ENCODE measurements at places on chromosomes 16 and 17. TPM values are rescaled to one million over a fixed set of nuclear protein-coding genes. Genes with fewer than 3 reads are reported as not detected.
A peak's percentile ranks its signal among the peaks of the same experiment; 100 is the strongest.

FNDC8 gene
- not detected for total RNA-seq

TEKT3 gene
- total RNA-seq: not detected

- peak; percentile 43 for DNase-seq
Measured at GRCh38 chr16:27365142-27366089, 36.6 kb upstream of the IL21R start.

DNA sequence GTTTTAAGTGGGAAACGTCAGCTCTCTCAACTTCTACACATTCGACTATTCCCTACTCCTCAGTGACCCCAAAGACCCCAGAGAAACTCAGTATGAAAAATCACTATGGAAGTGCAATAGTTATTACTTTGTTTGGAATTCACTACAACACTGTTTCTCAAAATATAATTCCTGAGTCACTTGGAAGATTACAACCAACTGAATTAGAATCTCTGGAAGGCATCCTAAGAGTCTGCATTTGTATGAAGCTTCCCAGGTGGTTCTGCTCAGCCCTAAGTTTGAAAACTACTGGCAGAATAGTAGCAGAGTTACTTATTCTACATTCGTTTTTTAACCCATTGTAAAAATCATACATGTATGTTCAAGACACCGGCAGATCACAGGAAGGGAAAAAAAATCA, 525.6 kb downstream of the MAF start:
- DNase-seq: no peak

GRCh38 chr17:19005789-19006430, 1.3 kb upstream of the FAM83G start:
- no peak for DNase-seq

GRCh38 chr16:11907160-11907970, 8.4 kb downstream of the GSPT1 start:
- no peak for DNase-seq

All from activated T-cell treated with anti-CD3 and anti-CD28 coated beads, Interleukin-2, amount 50 U/mL, for 72 hours (primary cell).